ENCODE measurements at places on chromosomes 12 and 14. TPM values are rescaled to one million over a fixed set of nuclear protein-coding genes. Genes with fewer than 3 reads are reported as not detected.

The TNFAIP2 gene
- total RNA-seq, result 133 TPM

The SMIM41 gene
- 7.9 TPM for total RNA-seq

- no peak for DNase-seq
- no peaks in the 10 kb centered on the region for H3K36me3 ChIP-seq
- H3K4me3 ChIP-seq, result no peak overlapping the region
Observed at GRCh38 chr12:116101991-116102390, 175.5 kb downstream of the MED13L start.

GRCh38 chr14:50985124-50985858, 41.0 kb upstream of the PYGL start:
- H3K36me3 ChIP-seq, result no peaks in the 10 kb centered on the region
- H3K4me1 ChIP-seq, result no peaks in the 10 kb centered on the region
- H3K4me3 ChIP-seq, result no peak overlapping the region
- H3K27me3 ChIP-seq, result no peaks in the 10 kb centered on the region
- H3K27ac ChIP-seq, result no peak overlapping the region

The TNS2 gene
- 608 TPM for total RNA-seq

DNA sequence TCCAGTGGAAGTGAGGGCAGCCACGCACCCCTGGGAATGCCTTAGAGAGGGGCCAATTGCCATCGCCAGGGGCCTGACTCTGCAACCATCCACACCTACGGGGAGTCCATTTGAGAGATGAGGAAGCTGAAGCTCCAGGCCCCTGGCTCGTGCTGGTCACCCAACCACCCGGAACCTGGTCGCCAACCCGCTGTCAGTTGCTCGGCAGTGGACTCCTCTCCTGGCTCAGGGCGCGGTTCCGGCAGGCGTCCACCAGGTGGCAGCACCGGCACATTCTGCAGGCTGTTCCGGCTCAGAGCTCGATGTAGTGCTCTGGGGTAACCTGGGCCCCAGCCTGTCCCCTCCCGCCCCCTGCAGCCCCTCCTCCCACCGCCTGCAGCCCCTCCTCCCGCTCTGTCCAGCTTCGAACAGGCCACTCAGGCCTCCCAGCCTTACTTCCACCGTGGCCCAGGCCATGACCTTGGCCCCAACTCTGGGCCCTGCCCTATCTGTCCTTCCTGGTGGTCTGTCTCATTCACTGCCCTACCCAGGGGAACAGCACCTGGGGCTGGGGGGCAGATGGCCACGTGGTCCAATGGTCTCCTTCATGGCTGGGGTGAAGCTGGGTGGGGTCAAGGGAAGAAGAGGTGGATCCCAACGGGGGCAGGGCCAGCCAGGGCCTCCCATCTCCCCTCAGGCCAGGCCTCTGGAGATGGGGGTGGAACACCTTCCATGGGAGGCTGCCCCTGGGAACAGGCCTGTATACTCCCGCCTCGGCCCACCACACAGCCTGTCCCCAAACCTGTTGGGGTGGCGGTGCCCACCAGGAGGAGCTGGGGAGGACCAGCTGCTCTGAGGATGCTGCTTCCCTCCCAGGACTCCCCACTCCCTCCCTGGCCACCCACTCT, 15.7 kb downstream of the SIVA1 start:
- H3K27me3 ChIP-seq, result no peaks in the 10 kb centered on the region
- peaks cover 36% of the 10 kb centered on the region for H3K36me3 ChIP-seq
- DNase-seq, result peak; percentile 94
- no peak overlapping the region for H3K27ac ChIP-seq
- H3K4me1 ChIP-seq, result peaks cover 3% of the 10 kb centered on the region

The ANKS1B gene
- 8.2 TPM for total RNA-seq

DNA sequence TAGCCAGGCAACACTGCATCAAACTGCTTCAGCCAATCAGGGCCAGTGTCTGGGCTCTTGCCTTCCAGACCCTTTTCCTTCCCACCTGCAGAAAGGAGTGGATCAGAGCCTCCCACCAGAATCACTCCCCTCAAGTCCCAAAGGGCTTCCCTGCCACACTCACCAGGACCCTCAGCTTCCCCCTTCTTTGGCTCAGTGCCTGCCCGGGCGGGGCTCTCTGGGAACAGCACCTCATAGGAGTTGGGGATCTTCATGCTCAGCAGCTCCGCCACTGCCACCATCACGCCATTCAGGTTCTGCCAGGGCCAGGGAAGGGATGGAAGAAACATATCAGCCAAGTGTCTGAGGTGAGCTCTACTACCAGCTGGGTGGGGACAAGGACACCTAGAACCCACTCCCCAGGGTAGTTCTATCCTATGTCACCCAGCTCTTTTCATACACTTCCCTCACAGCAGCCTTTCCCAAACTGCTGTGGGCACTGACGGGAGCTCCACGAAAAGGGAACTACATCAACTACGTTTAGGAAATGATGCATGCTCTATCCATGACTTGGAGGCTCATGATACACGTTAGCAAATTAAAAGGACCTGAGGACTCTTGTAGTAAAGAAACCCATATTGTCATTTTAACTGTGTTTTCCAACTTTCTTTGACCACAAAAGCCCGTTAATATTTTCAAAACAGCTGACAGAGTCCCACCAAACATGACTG, 9.4 kb upstream of the PRKAG1 start:
- peaks cover 75% of the 10 kb centered on the region for H3K36me3 ChIP-seq
- no peaks in the 10 kb centered on the region for H3K27me3 ChIP-seq
- no peak for DNase-seq

GRCh38 chr12:131928080-131928710, 881 bp upstream of the PUS1 start:
- peak overlapping the region; percentile 58 for H3K4me3 ChIP-seq
- DNase-seq, result no peak
- H3K4me1 ChIP-seq, result peaks cover 12% of the 10 kb centered on the region
- no peaks in the 10 kb centered on the region for H3K27me3 ChIP-seq
- H3K27ac ChIP-seq, result peak overlapping the region; percentile 74
- H3K36me3 ChIP-seq, result peaks cover 11% of the 10 kb centered on the region

DNA sequence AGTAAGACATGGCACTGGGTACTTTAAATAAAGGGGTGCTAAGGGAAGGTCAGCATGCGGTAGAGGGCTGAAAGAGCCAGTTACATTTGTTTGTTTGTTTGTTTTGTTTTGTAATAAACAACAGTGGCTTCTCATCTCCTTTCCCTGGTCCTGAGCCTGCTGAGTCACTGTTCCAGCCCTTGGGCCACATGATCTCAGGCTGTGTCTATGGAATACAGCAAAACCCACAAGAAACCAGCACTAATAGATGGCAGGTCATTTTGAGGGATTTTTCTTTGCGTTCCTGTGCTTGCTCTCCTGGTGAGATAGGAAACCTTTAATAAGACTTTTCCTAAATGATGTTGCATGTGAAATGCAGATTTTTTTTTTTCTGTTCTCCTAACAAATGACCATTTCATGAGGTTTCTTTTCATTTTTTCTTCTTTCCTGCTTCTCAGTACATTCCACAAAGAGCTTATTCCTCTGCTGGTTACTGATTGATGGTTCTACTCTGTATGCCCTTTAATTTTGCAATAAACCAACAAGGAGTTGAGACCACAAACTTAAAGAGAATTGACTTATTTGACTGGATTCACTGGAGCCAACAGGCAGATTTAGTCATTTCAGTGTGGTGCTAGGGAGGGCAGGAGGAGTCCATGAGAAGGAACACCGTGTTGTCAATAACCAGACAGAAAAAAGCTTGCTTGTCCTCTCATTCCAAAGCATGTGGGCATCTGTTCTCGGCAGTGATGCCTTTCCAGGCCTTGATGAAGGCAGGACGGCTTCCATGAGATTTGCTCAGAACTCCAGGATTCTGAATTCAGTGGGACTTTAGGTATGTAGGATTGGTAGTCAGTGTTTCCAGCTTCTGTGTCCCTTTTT, 459.2 kb downstream of the RAD51B start:
- DNase-seq, result no peak
- H3K27ac ChIP-seq, result no peak overlapping the region
- H3K4me3 ChIP-seq, result no peak overlapping the region

The KCNMB4 gene
- total RNA-seq, result 3.4 TPM

- no peaks in the 10 kb centered on the region for H3K36me3 ChIP-seq
- peaks cover 4% of the 10 kb centered on the region for H3K27me3 ChIP-seq
- no peak for DNase-seq
- H3K27ac ChIP-seq, result no peak overlapping the region
- H3K4me3 ChIP-seq, result no peak overlapping the region
Observed at GRCh38 chr12:54025499-54026405, 2.5 kb upstream of the HOXC6 start.

The DEGS2 gene
- 1.6 TPM for total RNA-seq

DNA sequence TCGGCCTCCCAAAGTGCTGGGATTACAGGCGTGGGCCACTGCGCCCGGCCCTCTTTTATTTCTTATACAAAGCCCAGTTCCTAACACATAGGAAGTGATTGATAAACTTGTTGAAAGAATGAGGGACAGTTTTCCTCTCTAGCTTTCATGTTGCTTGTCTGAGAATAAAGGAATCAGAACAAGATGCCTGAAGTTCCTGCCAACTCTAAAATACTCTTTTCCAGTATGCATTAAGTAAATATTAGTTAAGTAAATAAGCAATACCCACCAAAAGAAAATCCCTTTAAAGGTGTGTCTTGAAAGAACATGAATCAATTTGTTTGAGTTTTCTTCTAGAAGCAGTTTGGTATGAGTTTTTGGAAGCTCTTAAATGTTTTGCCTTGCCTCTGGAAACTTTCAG, 24.4 kb upstream of the CD27 start:
- H3K27me3 ChIP-seq, result no peaks in the 10 kb centered on the region
- H3K4me1 ChIP-seq, result no peaks in the 10 kb centered on the region
- H3K27ac ChIP-seq, result no peak overlapping the region

DNA sequence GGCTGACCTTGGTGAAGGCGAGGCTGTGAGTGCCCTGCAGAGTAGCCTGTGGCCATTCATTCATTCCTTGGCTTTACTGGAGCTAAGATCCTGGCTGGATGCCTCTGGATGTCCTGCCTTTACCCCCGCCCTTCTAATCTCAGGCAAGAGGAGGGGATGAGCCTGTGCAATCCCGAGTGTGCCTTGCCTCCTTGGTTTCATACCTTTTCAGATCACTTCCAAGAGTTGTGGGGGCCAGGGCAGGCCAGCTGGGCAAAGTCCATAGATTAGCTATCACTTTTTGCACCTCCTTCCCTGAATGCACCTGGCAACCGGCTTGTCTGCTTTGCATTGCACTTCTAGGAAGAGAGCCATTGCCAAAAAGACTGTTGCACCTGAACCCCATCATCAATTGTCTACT, 1.5 kb downstream of the VRTN start:
- H3K4me3 ChIP-seq, result no peak overlapping the region
- H3K4me1 ChIP-seq, result no peaks in the 10 kb centered on the region
- no peaks in the 10 kb centered on the region for H3K27me3 ChIP-seq
- H3K27ac ChIP-seq, result no peak overlapping the region
- no peaks in the 10 kb centered on the region for H3K36me3 ChIP-seq

GRCh38 chr14:89366864-89367778, 49.9 kb downstream of the FOXN3 start:
- no peak for DNase-seq
- peak overlapping the region; percentile 22 for H3K4me3 ChIP-seq
- no peaks in the 10 kb centered on the region for H3K27me3 ChIP-seq

DNA sequence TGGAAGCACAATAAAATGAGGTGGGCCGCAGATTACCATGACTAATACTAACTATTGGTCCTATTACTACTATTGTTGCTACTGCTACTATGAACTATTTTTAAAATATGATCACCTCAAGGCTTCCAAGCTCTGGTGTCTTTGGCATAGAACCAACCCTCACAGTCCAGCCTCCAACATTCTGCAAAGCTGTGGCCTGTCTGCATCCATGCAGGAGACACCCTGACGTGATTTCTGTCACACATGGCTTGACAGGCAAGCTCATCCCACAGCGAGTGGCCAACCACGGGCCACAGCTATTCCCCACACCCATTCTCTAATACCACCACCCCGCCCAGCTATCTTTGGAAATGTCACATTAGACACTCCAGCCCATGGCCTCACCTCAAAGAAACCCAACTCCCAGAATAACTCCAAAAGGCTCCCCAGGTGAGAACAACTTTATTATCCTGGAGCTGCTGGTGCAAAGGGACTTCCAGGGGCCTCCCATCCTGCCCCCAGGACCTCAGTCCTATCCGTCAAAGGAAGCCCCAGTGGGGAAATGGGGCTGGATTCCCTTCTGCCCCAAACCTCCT, 14.4 kb downstream of the ISCU start:
- no peaks in the 10 kb centered on the region for H3K4me1 ChIP-seq
- H3K4me3 ChIP-seq, result no peak overlapping the region
- H3K27ac ChIP-seq, result no peak overlapping the region
- no peak for DNase-seq
- no peaks in the 10 kb centered on the region for H3K36me3 ChIP-seq
- H3K27me3 ChIP-seq, result no peaks in the 10 kb centered on the region

DNA sequence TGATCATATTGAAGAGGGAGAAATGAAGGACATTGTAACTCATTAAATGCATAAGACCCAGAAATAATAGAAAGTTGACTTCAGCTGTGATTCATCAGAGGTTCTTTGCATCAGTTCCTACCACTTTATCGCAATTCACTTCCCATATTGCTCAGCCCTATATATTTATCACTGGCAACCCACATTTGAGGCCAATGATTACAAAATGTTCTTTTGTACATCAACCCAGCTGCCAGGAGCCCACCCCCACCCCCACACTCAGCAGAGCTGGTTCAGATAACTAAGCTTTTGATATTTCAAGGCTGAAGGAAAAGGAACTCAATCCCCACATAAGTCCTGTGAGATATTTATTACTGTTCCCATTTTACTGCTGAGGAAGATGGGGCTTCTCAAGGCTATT, 51.2 kb upstream of the TMPO start:
- no peaks in the 10 kb centered on the region for H3K36me3 ChIP-seq
- no peak overlapping the region for H3K27ac ChIP-seq
- no peaks in the 10 kb centered on the region for H3K4me1 ChIP-seq
- DNase-seq, result no peak
- no peak overlapping the region for H3K4me3 ChIP-seq

- H3K27me3 ChIP-seq, result no peaks in the 10 kb centered on the region
- no peak for DNase-seq
- H3K27ac ChIP-seq, result no peak overlapping the region
- H3K4me1 ChIP-seq, result no peaks in the 10 kb centered on the region
- H3K36me3 ChIP-seq, result no peaks in the 10 kb centered on the region
Observed at GRCh38 chr12:22101749-22102243, 55.8 kb downstream of the CMAS start.

The ZDHHC17 gene
- total RNA-seq, result 24.3 TPM

GRCh38 chr12:80107221-80107620, 7.9 kb downstream of the OTOGL start:
- H3K36me3 ChIP-seq, result no peaks in the 10 kb centered on the region
- no peaks in the 10 kb centered on the region for H3K27me3 ChIP-seq
- no peak for DNase-seq
- H3K27ac ChIP-seq, result no peak overlapping the region

- H3K27me3 ChIP-seq, result no peaks in the 10 kb centered on the region
- no peaks in the 10 kb centered on the region for H3K36me3 ChIP-seq
- H3K4me1 ChIP-seq, result no peaks in the 10 kb centered on the region
Observed at GRCh38 chr14:72196237-72197015, 264.2 kb downstream of the RGS6 start.

DNA sequence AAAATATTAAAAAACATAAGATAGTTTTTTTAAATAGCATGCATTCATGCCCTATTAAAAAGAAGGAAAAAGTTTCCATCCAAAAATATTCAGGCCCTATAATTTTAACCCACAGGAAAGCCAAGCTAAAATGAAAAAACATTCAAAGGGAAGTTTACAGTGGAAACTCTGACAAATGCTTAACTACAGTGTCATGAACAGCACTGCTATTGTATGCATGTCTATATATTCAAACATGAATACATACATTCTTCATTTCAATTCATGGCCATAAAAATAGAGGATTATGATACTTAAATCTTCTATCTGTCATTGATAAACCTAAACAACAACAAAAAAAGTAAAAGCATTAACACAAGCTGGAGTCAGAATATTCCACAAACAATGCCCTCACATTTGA, 67.4 kb downstream of the PPP2R5E start:
- no peaks in the 10 kb centered on the region for H3K27me3 ChIP-seq
- no peaks in the 10 kb centered on the region for H3K36me3 ChIP-seq

The FOXN4 gene
- not detected for total RNA-seq

- no peak for DNase-seq
- no peaks in the 10 kb centered on the region for H3K27me3 ChIP-seq
- no peak overlapping the region for H3K4me3 ChIP-seq
Observed at GRCh38 chr12:11722071-11722470, 72.6 kb downstream of the ETV6 start.
